ENCODE measurements at places on chromosomes 7 and 10. TPM values are rescaled to one million over a fixed set of nuclear protein-coding genes. Genes with fewer than 3 reads are reported as not detected.

DNA sequence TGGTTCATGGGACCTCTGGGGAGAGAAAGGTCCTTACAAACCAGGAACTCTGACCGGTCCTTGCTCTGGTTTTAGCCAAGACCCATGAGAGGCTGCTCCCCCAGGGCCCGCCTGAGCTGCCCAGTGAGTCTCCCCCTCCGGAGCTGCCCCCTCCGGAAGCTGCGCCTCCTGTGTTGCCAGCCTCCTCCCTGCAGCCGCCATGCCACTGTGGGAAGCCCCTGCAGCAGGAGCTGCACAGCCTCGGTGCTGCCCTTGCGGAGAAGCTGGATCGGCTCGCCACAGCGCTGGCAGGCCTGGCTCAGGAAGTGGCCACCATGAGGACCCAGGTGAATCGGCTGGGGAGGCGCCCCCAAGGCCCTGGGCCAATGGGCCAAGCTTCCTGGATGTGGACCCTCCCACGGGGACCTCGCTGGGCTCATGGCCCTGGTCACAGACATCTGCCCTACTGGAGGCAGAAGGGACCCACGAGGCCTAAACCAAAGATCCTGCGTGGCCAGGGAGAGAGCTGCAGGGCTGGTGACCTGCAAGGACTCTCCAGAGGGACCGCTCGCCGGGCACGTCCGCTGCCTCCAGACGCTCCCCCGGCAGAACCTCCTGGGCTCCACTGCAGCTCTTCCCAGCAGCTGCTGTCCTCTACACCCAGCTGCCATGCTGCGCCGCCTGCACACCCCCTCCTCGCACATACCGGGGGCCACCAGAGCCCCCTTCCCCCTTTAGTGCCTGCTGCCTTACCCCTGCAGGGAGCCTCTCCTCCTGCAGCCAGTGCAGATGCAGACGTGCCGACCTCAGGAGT lies 40.1 kb downstream of the ZNF467 start:
- no peak for DNase-seq

DNA sequence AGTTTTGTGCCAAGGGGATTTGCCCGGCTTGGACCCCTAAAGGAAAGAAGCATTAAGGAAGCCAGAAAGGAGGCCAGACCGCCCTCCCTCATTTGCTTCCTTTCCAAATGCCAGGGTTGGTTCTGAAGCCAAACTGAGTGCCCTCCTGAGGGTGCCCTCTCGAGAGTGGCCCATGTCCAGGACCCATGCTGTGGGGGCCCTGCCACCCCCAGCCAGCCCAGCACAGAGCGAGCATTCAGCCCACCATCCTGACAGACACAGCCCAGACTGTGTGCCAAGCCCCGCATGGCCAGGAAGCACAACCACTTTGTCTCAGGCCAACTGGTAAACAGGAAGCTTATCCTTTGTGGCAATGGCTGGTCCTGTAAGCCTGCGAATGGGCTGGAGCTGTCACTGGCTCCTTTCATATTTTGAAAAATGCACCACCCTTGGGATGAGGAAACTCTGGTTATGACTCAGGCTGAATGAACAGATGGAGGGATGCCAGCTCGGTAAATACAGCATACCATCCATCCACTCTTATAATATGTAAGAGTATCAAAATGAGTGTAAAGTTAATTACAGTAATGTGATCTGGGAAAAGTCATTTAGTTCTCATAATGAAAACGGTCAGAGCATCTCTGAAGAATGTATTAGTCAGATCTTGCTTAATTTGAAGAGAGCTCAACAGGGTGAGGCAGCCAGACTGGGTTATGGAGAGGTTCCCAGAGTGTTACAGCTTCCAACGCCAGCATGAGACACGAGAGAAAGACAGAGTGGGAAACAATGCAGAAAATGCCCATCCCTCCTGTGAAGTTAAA lies 65.0 kb downstream of the STK17A start:
- DNase-seq: peak; percentile 99

- DNase-seq: peak; percentile 72
These were observed 51.3 kb downstream of the MDFIC start for GRCh38 chr7:114973147-114973546.

DNA sequence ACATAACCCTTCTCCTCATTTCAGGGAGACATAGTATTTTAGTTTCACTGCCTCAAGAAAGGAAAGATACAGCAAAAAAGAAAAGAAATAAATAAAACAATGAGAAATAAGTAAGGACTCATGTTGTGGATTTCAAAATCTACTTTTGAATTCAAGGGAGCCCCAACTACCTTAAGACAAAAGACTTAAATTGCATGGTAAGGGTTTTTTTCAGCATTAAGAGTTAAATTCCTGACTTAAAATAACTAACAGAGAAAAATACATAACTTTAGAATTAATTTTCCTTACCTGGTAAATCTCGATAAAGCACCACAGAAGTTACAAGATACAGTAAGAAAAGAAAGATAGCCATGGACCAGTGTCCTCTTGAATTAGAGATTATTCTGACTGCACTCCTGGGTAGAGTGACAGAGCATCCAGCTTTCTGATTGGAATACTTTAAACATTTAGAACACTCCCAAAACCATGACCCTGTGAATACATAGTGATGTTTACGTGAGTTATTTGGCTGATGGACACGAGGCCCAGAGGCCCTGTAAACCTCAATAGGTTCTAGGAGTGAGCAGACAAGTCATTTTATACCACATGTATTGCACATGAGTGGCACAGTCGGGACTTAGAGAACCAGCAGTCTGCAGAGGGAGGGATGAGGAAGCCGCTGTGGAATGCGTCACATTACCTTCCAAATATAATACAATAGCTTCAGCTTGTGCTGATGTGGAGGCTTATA lies 292.5 kb upstream of the SEMA3C start:
- DNase-seq: no peak

DNA sequence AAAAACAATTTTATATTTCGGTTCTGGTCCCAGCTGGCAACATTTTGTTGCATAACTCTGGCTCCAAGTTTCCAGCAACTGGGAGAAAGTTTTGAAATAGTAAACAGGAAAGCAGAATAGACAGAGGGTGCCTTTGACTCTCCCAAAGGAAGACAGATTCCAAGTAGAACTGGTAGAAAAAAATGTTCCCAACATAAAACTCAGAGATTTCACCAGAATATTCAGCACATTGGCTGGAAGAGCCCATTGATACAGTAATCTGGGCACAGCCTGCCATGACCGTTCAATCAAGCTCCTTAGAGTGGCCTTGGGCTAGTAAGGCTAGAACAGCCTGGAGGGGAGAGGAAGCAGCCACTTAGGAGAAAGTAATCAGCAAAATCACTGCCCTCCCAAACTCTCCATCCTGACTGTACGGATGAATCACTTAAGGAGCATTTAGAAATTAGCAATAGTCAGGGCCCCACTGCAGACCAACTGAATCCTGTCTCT lies 120.4 kb downstream of the CUBN start:
- peak; percentile 63 for DNase-seq

- DNase-seq: no peak
These were observed 844.3 kb downstream of the CNTNAP2 start for GRCh38 chr7:146960773-146961391.

DNA sequence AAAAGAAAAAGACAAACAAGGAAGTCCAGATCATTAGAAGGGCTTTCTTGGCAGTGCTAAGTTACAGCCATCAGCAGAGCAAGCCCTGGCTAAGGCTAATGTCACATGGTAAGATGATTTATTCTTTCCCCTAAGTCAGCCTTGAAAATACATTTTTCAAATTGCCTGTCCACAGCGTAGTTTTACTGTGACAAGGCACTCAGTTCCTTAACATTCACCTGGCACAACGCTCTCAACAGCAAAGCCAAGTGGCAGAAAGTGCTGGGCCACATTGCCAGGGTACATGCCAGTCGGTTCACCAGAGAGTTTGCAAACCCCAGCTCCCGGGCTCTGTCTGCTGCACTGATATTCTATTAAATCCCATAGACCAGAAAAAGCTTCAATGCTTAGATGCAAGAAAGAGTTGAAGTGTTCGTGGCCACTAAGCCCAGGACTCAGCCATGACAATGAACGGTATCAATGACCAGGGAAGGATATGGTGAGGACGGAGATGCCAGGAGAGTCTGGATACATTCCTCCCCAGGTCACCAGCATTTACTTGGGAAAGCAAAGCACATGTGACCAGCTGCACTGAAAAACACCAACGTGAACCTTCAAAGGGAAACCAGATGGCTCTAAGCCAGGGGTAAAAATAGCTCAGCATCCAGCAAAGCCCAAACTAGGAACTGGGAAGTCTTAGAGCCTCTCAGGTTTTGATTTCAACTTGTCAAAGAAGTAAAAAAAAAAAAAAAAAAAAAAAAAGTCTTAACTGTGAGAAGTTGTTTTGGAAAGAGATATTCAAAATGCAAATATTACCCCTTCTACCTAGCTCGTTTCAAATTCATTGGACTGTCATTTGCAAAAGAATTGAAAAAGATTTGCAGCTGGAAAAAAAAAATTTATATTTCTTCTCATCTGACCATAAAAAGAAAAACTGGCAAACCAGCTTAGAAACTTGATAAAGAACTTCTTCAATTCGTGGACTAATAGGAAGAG lies 23.9 kb upstream of the MPP7 start:
- peak; percentile 82 for DNase-seq

DNA sequence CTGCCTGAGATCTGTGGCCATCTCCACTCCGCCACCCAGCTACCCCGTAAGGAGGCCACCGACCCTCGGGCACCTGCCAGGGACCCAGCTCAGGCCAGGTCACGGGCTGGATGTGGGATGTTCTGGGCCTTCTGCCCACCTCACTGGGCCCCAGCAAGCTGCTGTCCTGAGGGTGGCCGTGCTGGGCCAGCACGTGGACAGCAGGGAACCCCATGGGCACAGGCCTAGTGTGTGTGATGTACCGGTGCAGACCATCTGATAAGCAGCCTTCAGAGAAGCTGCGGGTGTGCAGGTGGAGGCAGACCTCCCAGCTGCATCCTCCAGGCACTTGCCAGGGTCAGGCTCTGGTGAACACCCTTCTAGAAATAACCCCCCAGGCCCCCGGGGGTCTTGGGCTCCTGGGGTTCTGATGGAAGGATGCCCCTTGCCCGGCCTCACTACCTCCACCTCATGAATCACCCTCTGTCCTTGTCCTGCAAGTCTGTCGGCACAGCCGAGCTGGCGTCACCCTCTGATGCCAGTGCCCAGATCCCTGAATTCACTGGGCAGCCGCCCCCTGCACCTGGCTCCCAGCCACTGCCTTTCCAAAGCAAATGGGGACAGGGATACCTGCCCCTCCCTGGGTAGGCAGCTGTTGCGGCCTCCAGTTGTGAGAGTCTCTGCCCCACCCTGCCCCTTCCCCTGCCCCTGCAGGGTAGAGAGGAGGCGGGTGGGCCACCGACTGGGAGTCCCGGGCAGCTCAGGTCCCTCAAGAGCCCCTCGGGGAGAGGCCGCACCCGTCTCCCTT lies 139.8 kb downstream of the FAM53B start:
- no peak for DNase-seq

DNA sequence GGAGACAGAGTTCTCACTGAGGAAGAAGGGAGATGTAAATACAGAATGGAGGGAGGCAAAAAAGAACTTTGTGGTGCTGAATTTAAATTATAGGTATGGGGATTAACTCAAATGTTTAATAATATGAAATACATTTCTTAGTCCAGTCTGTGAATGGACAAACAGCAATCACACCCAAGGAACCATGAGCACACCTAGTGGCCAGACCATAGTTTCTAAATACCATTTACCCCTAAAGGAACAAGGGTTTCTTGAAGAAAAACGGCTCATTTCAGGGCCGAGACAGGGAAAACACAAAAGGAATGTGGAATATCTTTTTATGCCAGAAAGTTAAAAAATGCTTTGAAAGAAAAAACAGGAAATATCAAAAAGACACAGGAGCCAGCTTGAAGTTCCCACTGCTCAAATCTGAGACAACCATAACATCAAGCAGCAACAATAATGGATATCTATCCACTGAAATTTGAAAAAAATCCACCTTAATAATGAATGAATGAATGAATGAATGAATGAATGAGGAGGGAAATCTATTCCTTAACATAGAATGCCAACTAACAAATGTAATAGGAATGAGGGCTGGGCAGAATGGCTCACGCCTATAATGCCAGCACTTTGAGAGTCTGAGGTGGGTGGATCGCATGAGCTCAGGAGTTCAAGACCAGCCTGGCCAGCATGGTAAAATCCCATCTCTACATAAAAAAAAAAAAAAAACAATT lies 8.6 kb downstream of the IPMK start:
- DNase-seq: no peak

GRCh38 chr7:87445897-87446296 lies 29.6 kb downstream of the ABCB4 start:
- no peak for DNase-seq

DNA sequence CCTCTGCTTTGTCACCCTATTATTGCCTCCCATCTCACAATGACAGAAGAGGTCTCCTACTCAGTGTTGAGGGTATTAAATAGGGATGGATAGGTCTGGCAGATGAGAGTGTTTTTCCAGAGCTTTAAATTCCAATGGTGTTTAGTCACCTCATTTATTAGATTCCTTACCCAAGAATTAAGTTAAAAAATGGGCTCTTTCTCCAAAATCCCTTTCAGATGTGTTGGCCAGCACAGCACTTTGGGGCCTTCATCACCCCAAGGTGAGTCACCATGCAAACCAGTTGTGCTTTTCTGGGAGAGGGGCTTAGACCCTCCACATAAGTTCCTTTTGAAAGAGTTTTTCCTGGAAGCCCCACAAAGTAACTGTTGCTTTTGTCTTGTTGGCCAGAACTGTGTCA lies 78.4 kb downstream of the CYP26A1 start:
- peak; percentile 73 for DNase-seq

DNA sequence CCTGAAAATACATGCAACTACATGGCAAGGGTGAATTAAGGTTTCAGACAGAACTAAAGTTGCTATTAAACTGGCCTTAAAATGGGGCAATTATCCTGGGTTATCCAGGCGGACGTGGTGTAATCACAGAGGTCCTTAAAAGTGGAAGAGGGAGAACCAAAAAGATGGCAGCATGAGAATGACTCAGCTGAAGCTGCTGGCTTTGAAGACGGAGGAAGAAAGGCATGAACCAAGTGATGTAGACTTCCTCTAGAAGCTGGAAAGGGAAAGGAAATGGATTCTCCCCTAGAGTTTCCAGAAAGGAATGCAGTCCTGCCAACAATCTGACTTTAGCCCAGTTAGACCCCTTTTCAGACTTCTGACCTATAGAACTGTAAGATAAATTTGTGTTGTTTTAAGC lies 27.0 kb upstream of the UBN2 start:
- no peak for DNase-seq

- no peak for DNase-seq
These were observed 18.2 kb upstream of the CALCR start for GRCh38 chr7:93592588-93593266.

GRCh38 chr10:86306628-86307278 lies 59.8 kb downstream of the GRID1 start:
- DNase-seq: peak; percentile 12

- DNase-seq: no peak
These were observed 1092.8 kb downstream of the SORCS3 start for GRCh38 chr10:105733924-105734323.

DNA sequence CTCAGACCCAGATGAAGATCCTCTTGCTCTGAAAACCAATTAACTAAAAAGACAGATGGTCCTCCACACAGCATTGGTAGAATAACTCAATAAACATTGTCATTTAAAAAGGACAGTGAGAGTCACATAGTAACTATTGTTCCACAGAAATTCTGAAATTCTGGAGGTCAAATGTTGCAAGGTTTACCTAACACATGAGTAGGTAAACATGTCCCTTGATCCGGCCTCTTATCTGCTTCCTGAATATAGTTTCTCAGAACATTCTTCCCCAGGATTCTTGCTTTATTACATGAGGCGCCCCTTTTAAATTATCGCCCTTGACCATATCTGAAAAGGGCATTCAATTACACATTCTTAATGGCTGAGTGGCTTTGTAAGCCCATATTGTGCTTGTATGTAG lies 270.7 kb downstream of the SEMA3D start:
- DNase-seq: no peak

The GPR141 gene
- not detected for total RNA-seq

The STEAP2 gene
- total RNA-seq: 7.1 TPM

The LIPM gene
- total RNA-seq: not detected

All from renal cortical epithelial cell (primary cell).